ENCODE measurements at places on chromosomes 6 and 20. TPM values are rescaled to one million over a fixed set of nuclear protein-coding genes. Genes with fewer than 3 reads are reported as not detected.
A peak's percentile ranks its signal among the peaks of the same experiment; 100 is the strongest.

DNA sequence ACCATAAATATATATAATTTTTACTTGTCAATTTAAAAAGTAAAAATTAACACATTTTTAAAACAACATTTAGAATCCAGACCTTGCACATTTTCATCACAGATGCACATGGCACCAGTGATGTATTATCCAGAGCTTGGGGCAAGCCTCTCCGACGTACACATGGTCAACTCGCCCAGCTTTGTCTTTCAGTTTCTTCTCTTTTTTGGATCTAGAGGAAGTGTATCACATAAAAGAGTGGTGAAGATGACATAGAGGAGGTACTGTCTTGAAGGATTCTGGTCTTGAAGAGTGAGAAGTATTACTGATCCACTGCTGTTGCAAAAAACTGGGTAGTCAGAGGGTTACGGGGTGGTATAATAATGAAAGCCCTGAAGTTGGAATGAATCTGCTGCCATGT is 46.9 kb upstream of the TAB2 start:
- DNase-seq, result no peak

GRCh38 chr6:6760002-6760401 is 171.5 kb downstream of the LY86 start:
- no peak for DNase-seq

DNA sequence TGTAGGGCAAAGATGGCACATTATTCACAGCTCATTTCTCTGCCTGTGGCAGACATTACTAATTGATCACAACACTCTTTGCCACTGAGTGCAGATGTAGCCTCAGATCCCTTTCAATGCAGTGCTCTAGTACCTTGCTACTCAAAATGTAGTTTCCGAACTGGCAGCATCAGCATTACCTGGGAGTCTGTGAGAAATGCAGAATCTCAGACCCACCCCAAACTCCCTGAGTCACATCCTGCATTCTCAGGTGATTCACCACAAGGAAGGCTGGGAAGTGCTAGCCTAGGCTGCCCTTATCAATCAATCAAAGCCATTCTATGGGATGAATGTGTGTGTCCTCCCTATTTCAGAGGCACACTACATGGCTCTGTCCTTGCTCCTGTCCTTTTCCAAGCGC is 58.5 kb downstream of the PCNA start:
- DNase-seq, result peak; percentile 38

GRCh38 chr6:156719395-156719719 is 57.8 kb upstream of the ARID1B start:
- DNase-seq, result no peak

HTR1E gene
- total RNA-seq, result not detected

CRYBG1 gene
- total RNA-seq, result 6.2 TPM

GTF3C6 gene
- 41.5 TPM for total RNA-seq

All from GM23248 (cell line).